ENCODE measurements at places on chromosomes 7 and 10.

GRCh38 chr10:122132331-122132755 is 138.8 kb upstream of the BTBD16 start:
- DNase-seq = no peak

DNA sequence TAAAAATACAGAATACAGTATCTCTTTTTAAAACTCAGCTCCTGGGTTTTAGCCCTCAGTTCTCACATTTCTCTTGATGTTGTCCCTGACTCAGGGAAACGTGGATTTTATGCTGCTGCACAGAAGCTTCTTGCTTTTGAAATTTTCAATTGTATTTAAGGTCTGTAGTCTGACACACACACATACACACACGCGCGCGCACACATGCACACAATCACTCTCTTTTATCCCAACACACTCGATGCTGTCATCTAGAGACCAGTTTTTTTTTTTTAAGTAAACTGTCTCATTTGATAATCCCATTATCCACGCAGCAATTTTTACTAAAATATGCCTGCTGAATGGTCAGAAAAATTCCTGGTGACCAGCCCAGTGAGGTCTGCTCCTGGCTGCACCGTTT is 108.6 kb downstream of the KMT2E start:
- DNase-seq = no peak

GRCh38 chr10:15351099-15351820 is 19.8 kb downstream of the FAM171A1 start:
- no peak for DNase-seq

DNA sequence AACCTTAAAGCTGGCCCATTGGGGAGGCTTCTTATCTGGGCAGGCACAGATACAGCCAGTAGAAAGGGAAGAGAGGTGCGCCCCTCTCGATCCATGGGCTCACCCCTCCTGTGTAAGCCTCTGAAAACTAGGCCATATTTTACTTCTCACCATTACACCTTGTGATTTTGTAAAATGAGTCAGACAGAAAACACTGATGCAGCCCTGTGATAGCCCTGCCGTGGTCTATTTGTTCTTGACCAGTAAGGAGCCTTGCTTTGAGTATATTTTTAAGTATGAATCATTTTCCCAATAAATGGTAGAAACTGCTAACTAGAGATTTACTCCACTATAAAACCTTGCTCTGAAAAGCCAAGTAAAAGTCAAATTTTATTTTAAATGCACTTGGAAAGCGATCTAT is 329.8 kb upstream of the MBL2 start:
- no peak for DNase-seq

DNA sequence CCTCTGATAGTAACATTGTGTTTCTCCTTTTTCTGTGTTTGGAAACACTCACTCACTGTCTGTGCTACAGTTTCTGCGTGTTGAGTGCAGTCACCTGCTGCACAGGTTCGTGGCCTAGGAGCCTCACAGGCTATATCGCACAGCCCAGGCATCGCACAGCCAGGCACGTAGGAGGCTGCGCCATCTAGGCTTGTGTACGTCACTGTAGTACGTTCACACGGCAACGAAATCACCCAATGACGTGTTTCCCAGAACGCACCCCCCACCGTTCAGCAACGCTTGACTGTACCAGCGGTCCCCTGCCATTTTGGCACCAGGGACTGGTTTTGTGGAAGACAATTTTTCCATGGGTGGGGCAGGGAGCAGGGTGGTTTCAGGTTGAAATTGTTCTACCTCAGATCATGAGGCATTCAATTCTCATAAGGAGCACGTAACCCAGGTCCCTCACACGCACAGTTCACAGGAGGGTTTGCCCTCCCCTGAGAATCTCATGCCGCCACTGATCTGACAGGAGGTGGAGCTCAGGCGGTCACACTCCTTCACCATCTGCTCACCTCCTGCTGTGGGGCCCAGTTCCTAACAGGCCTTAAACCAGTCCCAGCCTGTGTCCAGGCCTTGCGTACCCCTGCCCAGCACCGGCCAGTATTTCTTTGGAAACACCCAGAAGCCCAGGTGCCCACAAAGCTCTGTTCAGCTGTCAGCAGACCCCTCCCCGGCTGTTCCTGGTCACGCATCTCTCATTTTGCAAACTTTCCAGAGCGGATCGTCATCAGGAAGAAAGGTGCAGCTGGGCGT is 23.2 kb upstream of the PRKAR1B start:
- no peak for DNase-seq

DNA sequence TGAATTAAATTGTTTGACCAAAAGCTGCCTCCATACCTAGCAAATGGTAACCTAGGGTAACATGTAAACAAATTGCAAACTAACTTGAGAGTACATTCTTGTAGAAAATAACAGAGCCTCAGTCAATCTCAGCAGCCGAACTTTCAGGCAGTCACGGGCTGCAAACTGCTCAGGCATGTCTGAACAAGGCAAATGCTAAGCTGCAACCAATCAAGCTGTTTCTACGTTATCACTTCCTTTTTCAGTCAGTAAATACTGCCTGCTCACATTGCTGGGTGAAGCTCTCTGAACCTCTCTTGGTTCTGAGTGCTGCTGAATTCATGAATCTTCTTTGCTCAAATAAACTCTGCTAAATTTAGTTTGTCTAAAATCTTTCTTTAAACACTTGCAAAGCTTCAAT is 1212.4 kb downstream of the SORCS1 start:
- no peak for DNase-seq

DNA sequence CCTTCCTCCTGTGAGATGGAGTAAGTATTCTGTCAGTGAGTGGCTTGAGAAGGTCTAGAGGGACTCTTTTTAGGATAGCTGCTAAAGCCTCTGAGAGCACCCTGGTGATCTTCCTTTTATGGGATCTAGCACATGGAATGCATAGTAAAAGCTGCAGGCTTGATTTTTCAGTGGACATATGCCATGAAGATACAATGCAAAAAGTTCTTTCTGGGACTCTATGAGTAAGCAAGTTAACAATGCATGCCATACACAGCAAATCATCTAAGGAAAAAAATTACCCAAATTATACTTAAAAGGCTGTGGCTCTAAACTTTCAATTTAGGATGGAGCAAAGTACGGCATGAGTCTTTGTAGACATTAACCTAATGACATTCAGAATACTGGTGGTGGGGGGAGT is 154.5 kb downstream of the SGMS1 start:
- DNase-seq = no peak

- no peak for DNase-seq
Observed at GRCh38 chr10:76043261-76043660, 611.8 kb downstream of the LRMDA start.

DNA sequence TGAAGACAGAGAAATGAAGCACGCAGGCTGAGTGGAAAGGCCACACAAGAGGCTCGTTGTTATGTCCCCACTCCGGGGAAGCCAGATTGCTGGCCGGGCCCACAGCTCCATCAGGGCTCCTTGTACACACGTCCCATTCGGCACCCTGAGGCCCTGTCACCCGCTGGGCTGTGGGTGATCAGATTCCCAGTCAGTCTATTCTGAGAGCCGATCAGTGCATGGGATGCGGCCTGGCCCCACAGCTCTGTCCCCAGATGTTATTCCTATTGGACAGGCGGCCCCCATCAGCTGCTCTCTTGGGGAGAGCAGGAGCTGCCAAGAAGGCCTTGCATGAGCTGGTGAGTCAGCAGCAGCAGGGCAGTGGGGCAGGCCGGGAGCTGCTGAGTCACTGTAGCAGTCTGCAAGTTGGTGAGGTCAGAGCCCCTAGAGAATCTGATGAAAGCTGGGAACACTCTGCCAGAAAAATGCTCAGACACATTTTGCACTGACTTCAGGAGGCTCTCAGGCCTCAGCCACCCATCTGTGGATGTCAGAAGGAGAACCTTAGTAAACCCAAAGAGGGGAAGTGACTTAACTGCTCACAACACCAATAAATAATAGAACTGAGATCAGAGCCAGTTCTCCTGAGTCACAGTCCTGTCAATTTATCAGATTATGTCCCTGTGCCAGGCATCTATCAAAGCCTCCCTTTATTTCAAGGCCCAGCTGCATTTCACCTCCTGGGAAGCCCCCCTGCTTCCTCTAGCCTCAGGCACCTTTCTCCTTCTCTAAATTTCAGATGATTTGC is 9.4 kb upstream of the PSAP start:
- DNase-seq = no peak

GRCh38 chr10:102653060-102653459 is 8.8 kb downstream of the TRIM8 start:
- no peak for DNase-seq

- DNase-seq = no peak
Observed at GRCh38 chr10:88292185-88292514, 291.0 kb downstream of the RNLS start.

- DNase-seq = no peak
Observed at GRCh38 chr10:51397244-51397643, 302.2 kb downstream of the CSTF2T start.

DNA sequence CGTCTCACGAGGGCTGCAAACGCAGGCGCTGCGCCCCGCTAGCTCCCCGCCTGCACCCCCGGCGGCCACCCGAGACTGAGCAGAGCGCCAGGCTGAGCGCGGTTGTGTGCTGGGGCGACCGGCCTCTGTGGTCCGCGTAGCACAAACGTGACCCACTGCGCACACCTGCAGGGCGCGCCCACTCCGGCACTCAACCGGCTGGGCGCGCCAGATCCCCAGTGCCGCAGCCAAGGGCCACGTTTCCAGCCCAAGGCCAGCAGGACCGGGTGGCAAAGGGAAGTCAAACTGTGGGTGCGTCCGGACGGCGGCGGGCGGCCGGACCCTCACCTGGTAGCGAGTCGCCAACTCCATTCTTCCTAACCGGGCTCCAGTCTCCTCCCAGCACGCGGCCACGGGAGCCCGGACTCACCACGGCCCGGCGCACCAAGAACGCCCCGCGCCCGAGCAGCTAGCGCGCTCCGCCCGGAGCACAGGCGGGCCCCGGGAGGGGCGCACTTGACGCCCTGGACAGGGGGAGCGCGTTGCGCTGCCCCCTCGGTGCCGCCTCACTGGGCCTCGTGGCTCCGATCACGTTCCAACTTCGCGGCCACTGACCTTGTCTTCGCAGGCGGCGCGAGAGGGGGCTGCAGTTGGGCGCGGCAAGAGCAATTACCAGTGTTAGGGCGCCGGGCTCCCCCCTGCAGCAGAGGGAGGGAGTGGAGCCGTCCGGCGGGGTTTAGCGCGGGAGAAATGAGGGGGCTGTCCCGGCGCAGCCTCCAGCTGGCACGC is at the start of gene CDCA7L:
CDCA7L (minus strand) TSS at position 446 of the 768 bp plus-strand sequence; CDS start at position 351, 95 bp downstream.
- DNase-seq = peak; percentile 38

- DNase-seq = no peak
Observed at GRCh38 chr10:110706690-110707098, 62.6 kb downstream of the RBM20 start.

DNA sequence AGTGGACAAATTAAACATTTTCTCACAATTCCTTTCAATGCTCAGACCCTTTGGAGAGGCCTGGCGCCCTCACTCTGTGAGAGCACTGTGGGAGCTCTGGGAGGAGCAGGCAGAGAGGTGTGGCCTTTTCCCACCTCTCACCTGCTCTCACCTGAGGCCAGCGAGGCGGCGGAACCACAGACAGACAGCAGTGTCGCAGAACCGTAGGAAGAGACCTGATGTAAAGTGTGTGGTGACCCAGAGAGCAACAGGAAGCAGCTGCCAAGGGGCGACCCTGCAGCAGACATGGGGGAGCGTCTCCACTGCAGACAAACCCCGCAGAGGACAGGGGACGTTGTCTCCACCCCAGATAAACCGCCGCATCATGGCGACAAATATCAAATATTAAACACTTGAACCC is 15.6 kb upstream of the PARP12 start:
- no peak for DNase-seq

DNA sequence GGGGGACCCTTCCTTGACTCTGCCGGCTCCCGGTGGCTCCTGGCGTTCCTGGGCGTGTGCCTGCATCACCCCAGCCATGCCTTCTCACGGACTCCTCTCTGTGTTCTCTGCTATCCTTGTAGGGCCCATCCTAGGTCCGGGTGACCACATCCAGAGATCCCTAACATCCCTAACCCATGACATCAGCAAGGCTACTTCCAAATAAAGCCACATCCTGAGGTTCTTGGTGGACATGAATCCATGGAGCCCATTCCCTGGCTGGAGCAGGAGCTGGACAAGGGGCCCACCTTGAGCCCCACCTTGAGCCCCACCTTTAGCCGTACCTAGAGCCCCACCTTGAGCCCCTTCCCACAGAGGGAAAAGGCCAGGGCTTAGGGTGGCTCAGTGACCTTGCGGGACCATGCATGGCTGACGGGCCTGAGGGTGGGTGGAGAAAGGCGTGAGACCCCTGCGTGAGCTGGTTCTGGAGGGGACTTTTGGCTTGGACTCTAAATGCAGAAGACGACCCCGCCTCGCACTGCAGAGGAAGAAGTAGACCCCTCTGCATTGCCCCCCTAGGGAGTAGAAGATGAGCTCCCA is 58.5 kb upstream of the INPP5A start:
- DNase-seq = no peak

GRCh38 chr7:91993976-91994375 is 53.3 kb downstream of the AKAP9 start:
- no peak for DNase-seq

GRCh38 chr10:128451879-128452278 is 325.7 kb upstream of the MKI67 start:
- no peak for DNase-seq

GRCh38 chr10:76558586-76558985 is 1079.0 kb downstream of the KCNMA1 start:
- DNase-seq = no peak

DNA sequence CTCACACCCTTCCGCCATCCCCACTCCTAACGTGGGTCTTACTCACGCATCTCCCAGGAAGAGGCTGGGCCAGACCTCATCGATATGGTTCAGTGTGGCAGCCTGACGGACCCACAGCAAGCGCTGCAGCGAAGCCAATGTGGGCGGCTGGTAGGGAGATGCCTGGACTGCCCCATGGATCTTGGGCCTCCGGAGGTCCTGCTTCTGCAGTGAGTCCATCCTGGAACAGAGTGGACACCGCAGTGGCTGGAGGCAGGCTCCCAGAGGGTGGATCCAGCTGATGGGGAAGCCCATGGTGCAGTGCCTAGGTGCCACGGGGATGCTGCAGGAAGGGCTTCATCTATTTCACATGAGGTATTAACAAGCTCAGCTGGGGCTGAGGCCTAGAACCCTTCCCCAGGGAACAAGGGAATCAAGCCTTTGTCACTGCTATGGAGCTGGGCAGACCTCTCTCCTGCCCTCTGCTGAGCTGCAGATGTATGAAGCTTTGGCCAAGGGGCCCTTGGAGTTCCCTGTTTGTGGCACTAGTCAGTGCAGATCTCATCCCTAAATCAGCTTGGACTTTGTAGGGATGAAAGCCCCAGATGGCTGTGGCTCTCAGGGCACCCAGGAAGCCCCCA is 13.7 kb upstream of the SAMD8 start:
- DNase-seq = no peak

GRCh38 chr7:116631676-116632075 is 40.3 kb upstream of the MET start:
- DNase-seq = no peak

- no peak for DNase-seq
Observed at GRCh38 chr10:90007226-90007625, 305.8 kb downstream of the KIF20B start.

Data from CD4-positive, alpha-beta T cell (primary cell).